ENCODE measurements at places on chromosomes 7 and 10. TPM values are rescaled to one million over a fixed set of nuclear protein-coding genes. Genes with fewer than 3 reads are reported as not detected.

DNA sequence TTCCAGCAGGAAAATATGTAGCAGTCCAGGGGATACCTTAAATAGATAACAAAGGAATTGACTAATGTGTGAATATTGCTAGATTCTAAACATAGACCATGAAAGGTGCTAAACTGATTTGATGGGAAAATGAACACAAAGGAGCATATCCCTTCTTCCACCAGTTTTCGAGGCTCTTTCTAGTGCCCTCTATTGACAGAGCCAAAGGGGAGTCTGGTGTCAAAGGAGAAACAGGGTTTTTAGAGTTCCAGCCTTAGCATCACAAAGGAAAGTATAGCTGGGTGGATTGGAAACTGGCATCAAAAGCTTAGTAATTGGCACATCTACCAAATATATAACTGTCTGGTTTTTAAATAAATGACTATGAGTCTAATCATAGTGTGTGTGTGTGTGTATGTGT, 636.8 kb downstream of the ETV1 start:
- H3K27me3 ChIP-seq: no peaks in the 10 kb centered on the region
- H3K27ac ChIP-seq: no peak overlapping the region

The HOGA1 gene
- total RNA-seq: 32.0 TPM

GRCh38 chr10:56653289-56653688, 292.2 kb upstream of the ZWINT start:
- no peak overlapping the region for H3K4me3 ChIP-seq
- H3K36me3 ChIP-seq: no peaks in the 10 kb centered on the region
- H3K27ac ChIP-seq: no peak overlapping the region

- H3K27ac ChIP-seq: no peak overlapping the region
- no peaks in the 10 kb centered on the region for H3K27me3 ChIP-seq
- no peak overlapping the region for H3K4me3 ChIP-seq
- no peaks in the 10 kb centered on the region for H3K36me3 ChIP-seq
- H3K4me1 ChIP-seq: no peaks in the 10 kb centered on the region
- no peak for DNase-seq
Measured at GRCh38 chr10:35895331-35895730, 253.2 kb upstream of the FZD8 start.

The CFAP69 gene
- total RNA-seq: 4.5 TPM

DNA sequence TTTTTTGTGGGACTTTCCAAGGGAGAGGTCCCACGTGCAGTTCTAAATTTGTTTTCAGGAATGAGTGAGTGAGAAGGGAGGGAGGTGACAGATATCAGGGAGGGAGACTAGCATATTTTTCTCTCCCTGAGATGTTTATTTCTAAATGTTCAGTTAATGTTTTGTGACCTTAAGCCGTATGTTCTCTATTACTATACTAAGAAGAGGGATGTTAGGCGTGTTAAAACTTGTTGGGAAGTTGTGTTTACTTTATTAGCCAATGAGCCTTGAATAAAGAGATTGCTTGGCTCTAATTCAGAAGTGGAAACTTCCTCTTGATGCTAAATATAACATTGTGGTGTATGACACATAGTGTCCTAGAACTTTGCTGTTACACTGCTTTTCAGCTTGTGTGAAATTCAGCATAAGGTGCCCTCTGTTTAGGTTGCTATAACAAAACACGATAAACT, 37.3 kb downstream of the DNAH11 start:
- H3K27ac ChIP-seq: peak overlapping the region; percentile 45
- no peak for DNase-seq
- H3K27me3 ChIP-seq: no peaks in the 10 kb centered on the region
- no peaks in the 10 kb centered on the region for H3K36me3 ChIP-seq
- H3K4me1 ChIP-seq: no peaks in the 10 kb centered on the region

Data from right lobe of liver (tissue), 6 donors.